ENCODE measurements at places on chromosomes 1 and 21. TPM values are rescaled to one million over a fixed set of nuclear protein-coding genes. Genes with fewer than 3 reads are reported as not detected.
A peak's percentile ranks its signal among the peaks of the same experiment; 100 is the strongest.

MAEL gene
- total RNA-seq = not detected

DNA sequence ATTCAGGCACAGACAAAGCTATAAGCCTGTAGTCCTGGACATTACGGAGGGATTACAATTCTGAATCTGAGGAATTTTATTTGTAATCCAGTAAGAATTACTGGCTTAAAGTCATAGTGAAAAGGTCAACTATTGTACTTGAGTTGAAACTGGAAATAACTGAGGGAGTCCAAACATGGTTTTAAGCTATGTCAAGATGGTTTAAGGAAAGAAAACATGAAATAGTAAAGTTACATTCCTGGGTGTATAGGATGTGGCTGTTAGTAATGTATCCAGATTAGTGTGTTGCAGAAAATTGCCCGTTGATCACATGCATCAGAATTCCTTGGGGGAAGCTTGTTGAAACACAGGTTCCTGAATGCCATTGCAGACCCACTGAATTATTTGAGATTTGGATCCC lies 124.8 kb upstream of the GORAB start:
- ATAC-seq = no peak

- peak; percentile 41 for ATAC-seq
These were observed 15.8 kb downstream of the HSPG2 start for GRCh38 chr1:21921100-21921875.

PCAT6 gene
- total RNA-seq = 6.7 TPM

GRCh38 chr1:118254491-118255425 lies 69.7 kb upstream of the SPAG17 start:
- ATAC-seq = no peak

CD5L gene
- total RNA-seq = 0.28 TPM

DNA sequence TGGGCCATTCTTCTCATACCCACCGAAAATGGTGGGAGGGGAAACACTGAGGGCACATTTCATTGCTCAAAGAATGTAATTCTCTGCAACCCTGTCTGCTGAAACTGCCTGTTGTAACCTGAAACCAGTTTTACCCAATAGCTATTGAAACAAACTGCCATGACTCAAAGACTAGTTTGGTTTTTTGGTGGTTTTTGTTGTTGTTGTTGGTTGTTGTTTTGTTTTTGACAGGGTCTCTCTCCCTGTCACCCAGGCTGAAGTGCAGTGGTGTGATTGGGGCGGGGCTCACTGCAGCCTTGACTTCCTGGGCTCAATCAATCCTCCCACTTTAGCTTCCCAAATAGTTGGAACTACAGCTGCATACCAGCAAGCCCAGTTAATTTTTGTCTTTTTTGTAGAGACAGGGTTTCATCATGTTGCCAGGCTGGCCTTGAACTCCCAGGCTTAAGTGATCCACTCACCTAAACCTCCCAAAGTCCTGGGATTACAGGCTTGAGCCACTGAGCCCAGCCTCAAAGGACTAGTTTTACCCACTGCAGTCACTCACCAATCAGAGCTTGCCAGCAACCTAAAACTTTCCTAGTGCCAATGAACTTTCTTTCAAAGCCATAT lies 2.1 kb upstream of the IPP start:
- ATAC-seq = no peak

DNA sequence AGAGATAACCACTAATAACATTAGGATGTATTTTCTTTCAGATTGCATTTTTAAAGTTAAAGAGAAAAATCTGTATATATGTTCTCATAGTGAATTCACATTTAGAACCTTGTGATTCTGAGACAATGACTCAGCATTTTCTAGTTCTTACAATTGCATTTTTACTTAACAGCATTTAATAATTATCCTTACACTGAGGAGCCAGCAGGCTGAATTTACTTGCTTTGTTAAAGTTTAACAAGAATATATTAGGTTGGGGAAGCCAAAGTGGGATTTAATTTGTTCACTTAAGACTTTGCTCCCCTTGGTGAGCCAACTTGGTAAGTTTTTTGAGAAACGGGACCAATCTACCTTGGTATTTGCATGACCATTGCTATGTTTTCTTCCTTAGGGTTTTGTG lies 4.5 kb downstream of the PATJ start:
- no peak for ATAC-seq

GRCh38 chr21:27298465-27298864 lies 331.6 kb upstream of the ADAMTS5 start:
- no peak for ATAC-seq

- ATAC-seq = peak; percentile 91
These were observed at the start of gene RXRG for GRCh38 chr1:165444897-165445370. Gene RXRG, minus strand, starts transcription at chr1:165445126. Its CDS starts 233 bp downstream, at chr1:165444893.

CLIC6 gene
- 0.60 TPM for total RNA-seq

- ATAC-seq = peak; percentile 98
These were observed 93.4 kb upstream of the KCNK1 start for GRCh38 chr1:233520261-233521191.

DNA sequence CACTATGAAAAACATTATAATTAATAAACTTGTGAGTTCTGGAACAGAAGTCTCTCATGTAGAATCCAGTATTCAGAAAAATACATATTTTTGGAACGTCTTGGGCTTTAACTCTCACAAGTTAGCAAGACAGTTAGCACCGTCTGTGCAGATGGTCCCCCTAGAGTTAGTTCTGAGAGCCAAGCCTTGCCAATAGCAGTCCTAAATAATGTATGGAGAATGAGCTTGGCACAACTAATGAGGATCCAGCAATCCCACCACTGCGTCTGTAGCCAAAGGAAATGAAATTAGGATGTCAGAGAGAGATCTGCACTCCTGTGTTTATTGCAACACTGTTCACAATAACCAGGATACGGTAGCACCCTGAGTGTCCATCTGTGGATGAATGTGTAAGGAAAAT lies 54.6 kb upstream of the VAMP3 start:
- ATAC-seq = no peak

NID1 gene
- 5.6 TPM for total RNA-seq

GRCh38 chr1:119007670-119008482 lies 19.7 kb upstream of the TBX15 start:
- no peak for ATAC-seq

- no peak for ATAC-seq
These were observed 51.2 kb downstream of the DIP2A start for GRCh38 chr21:46509741-46510502.

DNA sequence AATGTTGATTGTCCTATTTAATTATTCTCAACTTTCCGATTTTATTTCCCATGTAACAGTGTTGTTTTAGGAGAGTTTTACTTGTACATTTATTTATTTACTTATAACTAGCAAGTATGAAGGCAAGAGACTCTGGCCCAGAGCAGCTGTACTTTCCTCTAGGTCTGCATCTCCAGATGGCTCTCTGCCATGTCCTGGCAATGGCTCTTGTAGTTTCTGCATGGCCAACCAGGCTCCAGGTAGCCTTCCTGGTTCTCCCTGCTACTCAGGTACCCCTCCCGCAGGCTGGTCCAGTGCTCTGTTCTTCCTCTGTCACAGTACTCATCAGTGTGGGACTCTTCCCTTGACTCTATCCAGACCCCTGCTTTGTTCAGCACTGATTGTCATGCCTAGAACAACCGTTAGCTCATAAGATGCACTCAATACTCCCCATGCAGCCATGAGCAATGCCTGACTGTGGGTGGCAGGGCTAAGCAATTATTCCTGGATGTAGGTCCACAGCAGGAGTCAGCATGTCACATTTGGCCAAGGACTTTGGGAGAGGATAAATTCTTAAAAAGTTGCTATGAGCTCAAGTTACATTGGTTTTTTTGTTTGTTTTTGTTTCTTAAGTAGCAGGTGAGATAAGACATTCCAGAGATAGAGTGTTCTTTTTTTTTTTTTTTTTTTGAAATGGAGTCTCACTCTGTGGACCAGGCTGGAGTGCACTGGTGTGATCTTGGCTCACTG lies 10.9 kb upstream of the IL20 start:
- no peak for ATAC-seq

- ATAC-seq = no peak
These were observed 32.7 kb downstream of the BEND5 start for GRCh38 chr1:48744032-48744431.

AK5 gene
- total RNA-seq = 1.1 TPM

GRCh38 chr1:194717334-194717733 lies 1530.9 kb upstream of the B3GALT2 start:
- no peak for ATAC-seq

GRCh38 chr1:43430831-43431230 lies 22.9 kb downstream of the HYI start:
- ATAC-seq = no peak

- no peak for ATAC-seq
These were observed 41.8 kb downstream of the MIS18A start for GRCh38 chr21:32237021-32237420.

DNA sequence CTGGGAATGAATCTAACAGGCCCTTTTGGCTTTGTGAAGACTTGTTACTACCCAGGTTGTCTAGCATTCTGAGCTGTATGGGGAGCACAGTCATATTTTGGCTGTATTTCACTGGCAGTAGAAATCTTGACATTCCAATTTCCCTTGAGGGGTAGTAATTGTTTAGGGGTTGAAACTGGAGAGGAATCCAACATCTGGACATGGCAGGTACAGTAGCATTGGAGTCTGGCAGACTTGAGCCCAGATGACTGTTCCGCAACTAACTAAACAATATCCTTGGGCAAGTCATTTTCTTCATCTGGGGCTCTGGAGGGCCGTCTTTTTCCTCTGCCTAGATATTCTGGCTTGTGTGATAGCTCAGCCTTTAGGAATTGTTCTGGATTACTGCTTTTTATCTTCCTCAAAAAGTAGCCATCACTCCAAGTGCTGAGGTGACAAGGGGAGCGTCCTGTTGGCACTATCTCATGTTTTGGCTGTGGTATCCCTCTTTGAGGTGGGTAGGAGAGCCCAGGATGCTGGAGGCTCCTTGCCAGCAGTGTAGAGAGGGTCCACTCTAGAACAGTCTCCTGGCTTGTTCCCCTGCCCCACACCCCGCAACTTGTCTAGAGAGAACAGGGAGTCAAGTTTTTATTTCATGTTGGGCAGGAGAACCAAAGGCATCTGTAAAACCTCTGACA lies 22.7 kb upstream of the NBL1 start:
- no peak for ATAC-seq

DNA sequence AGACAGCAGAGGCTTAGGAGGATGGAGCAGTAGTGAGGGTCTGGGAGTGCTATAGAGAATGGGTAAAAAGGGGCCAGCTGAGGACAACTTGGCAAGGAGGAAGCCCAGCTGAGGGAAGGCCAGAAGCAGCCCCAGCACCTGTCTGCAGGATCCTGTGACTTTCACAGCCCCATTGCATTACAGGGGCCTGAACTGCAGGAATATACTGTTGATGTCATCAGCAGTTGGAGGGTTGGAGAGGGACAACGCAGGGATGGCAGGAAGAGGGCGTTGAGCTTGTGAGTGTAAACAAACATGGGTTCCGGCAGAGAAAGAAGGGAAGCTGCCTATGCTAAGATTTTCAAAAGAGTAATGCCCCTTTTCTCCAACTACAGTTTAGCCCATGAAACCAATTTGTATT lies 628.5 kb downstream of the SMYD3 start:
- ATAC-seq = no peak

- no peak for ATAC-seq
These were observed 11.5 kb upstream of the BGLAP start for GRCh38 chr1:156230473-156230837.

C8A gene
- not detected for total RNA-seq

GPR89A gene
- 27.3 TPM for total RNA-seq

C1orf185 gene
- not detected for total RNA-seq

BATF3 gene
- total RNA-seq = 1.8 TPM

RPTN gene
- total RNA-seq = not detected

DNA sequence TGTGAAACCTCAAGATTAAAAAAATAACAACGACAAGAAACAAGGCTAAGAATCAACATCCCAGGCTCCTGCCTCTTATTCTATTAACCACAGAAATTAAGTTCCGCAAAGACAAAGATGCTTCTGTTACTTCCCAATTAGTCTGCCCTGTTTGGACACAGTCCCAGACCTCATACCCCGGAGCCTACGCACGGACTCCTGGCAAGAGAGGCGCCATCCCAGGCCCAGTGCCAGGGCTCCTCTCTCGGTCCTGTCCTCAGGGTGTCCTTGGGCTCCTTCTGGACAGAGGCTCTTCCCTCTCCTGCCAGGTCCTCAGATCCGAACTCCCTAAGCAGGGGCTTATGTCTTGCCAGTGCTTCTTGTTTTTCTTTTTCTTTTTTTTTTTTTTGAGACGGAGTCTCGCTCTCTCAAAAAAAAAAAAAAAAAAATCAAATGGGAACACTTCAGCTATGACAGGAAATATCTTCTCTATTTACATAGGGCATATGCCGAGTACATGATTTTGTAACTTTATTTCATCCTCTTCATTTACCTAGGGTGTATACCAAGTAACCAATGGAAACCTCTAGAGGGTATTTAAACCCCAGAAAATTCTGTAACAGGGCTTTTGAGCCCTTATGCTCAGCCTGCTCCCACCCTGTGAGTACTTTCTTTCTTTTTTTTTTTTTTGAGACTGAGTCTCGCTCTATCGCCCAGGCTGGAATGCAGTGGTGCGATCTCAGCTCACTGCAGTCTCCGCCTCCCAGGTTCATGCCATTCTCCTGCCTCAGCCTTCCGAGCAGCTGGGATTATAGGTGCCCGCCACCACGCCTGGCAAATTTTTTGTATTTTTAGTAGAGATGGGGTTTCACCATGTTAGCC lies 11.7 kb upstream of the ENO1 start:
- ATAC-seq = peak; percentile 59

GRCh38 chr1:27635396-27636142 lies 584 bp upstream of the FGR start:
- ATAC-seq = no peak

- no peak for ATAC-seq
These were observed 49.7 kb upstream of the NEK7 start for GRCh38 chr1:198107091-198107501.

DNA sequence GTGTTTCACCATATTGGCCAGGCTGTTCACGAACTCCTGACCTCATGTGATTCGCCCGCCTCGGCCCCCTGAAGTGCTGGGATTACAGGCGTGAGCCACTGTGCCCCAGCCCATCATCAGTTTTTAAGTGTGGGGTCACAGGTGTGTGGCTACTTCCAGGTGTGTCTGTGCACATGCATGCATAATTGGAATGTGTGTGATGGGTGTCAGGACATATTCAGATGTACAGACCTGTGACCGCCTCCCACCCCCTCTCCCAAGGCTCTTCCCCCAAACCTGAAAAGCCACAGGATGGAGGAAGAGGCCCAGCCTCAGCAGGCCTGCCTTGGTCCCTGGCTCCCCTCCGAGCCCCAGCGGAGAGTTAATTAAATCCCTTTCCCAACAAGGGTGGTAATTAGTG lies 37.3 kb upstream of the CSF3R start:
- ATAC-seq = no peak

KPRP gene
- total RNA-seq = 0.62 TPM

DNA sequence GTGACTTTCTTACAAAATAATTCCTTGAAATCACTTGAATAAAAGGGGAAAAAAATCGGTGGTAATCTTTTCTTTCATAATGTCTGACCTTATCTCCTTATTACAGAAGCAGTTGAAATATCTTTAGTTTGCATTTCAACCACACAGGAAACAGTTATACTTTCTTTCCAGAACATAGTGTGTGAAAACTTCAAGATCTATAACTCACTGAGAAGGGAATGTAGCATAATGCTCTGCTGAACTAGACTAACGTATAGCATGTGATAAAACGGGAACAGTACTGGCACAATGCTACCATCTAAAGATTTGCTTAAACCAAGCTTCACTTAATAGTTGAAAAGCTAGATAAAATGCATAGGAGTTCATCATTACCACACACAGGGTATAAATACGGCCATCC lies 45.0 kb downstream of the VAV3 start:
- no peak for ATAC-seq

ACKR1 gene
- total RNA-seq = not detected

HRNR gene
- 0.49 TPM for total RNA-seq

Measured in motor neuron (in vitro differentiated cells).